ENCODE measurements at places on chromosomes 5 and 9. TPM values are rescaled to one million over a fixed set of nuclear protein-coding genes. Genes with fewer than 3 reads are reported as not detected.

Gene TRIM14
- total RNA-seq: 54.0 TPM

Gene BARHL1
- total RNA-seq: not detected

GRCh38 chr5:74262544-74263207, 377.9 kb downstream of the ENC1 start:
- H3K4me3 ChIP-seq: no peak overlapping the region
- H3K4me1 ChIP-seq: peaks cover 15% of the 10 kb centered on the region
- H3K27ac ChIP-seq: no peak overlapping the region
- H3K36me3 ChIP-seq: no peaks in the 10 kb centered on the region
- H3K27me3 ChIP-seq: no peaks in the 10 kb centered on the region

DNA sequence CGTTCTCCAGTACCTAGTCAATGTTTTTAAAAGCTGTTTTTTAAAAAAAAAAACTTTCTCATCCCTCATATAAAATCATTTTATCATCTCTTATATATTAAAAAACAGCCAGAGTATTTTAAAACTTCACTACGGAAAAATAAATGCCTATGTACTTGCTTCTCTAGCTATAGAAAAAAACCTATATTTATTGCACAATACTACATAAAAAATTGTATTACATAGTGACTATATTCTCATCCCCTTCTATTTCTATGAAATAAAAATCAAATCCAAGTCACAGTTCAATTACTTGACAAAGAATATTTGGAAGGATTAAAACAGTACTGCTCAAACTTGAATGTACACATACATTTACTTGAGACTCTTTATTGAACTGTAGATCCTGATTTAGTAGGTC, 56.7 kb downstream of the RICTOR start:
- peaks cover 5% of the 10 kb centered on the region for H3K36me3 ChIP-seq
- no peaks in the 10 kb centered on the region for H3K27me3 ChIP-seq

Gene CKMT2
- 0.24 TPM for total RNA-seq

DNA sequence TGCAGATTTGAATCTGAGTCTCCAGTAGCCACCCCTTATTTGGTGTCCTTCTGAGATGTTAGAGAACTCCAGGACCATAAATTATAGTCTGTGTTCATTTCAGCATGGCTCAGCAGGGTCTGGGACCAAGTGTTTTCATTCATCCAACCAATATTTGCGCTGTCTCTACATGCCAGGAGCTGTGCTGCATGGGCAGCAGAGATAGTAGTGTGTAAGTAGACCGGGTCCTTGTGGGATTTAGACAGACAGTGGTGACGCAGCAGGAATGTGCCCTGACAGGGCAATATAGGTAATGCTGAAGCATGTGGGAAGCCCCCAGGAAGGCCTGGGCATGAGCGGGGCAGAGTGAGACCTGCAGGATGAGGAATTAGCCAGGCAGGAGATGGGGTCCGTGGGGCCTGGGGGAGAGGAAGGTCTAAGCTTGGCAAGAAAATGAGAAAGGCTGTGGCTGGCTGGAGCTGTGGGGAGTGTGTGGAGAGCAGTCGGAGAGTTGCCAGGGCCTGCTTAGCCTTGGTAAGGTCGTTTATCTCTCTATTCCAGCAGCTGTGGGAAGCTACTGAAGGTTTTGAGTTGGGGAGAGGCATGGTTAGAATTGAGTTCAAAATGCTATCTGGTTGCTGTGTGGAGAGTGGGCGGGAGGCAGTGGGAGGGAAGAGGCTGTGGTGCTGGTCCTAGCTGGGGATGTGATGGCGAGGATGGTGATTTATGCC, 16.8 kb downstream of the STXBP1 start:
- peaks cover 19% of the 10 kb centered on the region for H3K27me3 ChIP-seq
- no peak for DNase-seq
- H3K27ac ChIP-seq: no peak overlapping the region
- no peaks in the 10 kb centered on the region for H3K36me3 ChIP-seq
- H3K4me1 ChIP-seq: peaks cover 21% of the 10 kb centered on the region
- no peak overlapping the region for H3K4me3 ChIP-seq

Gene KIF12
- 52.3 TPM for total RNA-seq

DNA sequence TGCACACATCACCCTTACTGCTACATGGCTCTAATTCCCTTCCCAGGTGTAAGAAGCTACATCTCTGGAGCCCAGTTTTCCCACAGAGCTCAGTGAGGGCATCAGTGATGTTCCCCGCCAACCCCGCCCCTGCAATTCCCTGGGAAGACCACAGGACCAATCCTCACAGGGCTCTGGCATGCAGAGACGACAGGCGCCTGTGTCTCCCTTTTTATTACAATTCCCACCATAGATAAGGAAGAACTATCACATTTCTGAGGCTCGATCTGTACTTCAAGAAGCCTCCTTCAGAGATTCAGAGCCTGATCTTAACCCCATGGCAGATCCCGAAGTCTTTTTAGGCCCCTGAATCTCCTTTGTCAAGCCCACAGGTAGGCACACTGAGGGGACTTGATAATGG, at the start of gene OR1L6:
Gene OR1L6 (plus strand): TSS at position 301 of the 400 bp plus-strand sequence. CDS start 7,545 bp downstream, outside the sequence.
- H3K27ac ChIP-seq: no peak within 1 kb of the TSS
- no peaks in the 10 kb centered on the region for H3K36me3 ChIP-seq
- H3K4me1 ChIP-seq: no peaks in the 10 kb centered on the region
- no peak for DNase-seq
- H3K27me3 ChIP-seq: peaks cover 28% of the 10 kb centered on the region
- no peak within 1 kb of the TSS for H3K4me3 ChIP-seq
